ENCODE measurements at places on chromosomes 12 and 14.

DNA sequence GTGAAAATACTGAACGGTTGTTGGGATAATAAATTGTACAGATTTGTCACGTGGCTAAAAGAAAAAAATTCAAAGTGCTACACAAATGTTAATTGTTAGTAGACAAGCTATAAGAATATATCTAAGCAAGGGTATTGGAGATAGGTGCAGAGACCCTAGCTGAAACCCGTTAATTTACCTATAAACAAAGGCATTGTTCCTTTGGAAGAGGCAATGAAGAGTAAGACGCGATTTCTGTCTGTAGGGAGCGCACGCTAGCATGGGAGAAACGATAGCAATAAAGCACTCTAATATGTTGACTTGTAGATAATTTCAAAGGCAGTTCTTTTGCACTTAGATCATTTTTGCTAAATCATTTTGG is 565 bp downstream of the CCDC77 start:
- no peak for DNase-seq

- DNase-seq: no peak
Observed at GRCh38 chr14:38737686-38738407, 365.2 kb downstream of the SEC23A start.

- DNase-seq: peak; percentile 15
Observed at GRCh38 chr14:53539489-53540126, 386.5 kb upstream of the DDHD1 start.

DNA sequence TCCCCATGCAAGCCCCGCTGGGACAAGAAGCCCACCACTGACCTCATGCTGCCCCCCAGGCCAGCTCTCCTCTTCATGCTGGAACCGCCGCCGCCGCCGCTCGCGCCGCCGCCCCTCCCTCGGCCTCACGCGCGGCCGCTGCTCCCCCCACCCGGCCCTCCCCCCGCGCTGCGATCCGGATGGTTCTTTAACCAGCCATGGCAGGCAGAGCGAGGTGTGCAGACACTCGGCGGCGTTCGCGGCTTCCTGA is at the start of gene DCAF5:
Gene DCAF5, minus strand, starts transcription at position 218 of the 250 bp plus-strand sequence. Its CDS starts 141 bp downstream, at position 77.
- no peak for DNase-seq

- DNase-seq: no peak
Observed at GRCh38 chr12:7934091-7934888, 1.7 kb downstream of the SLC2A3 start.

GRCh38 chr14:67269298-67270060 is 28.2 kb downstream of the PALS1 start:
- no peak for DNase-seq

GRCh38 chr14:106442857-106443256 is 916.5 kb downstream of the TMEM121 start:
- no peak for DNase-seq

DNA sequence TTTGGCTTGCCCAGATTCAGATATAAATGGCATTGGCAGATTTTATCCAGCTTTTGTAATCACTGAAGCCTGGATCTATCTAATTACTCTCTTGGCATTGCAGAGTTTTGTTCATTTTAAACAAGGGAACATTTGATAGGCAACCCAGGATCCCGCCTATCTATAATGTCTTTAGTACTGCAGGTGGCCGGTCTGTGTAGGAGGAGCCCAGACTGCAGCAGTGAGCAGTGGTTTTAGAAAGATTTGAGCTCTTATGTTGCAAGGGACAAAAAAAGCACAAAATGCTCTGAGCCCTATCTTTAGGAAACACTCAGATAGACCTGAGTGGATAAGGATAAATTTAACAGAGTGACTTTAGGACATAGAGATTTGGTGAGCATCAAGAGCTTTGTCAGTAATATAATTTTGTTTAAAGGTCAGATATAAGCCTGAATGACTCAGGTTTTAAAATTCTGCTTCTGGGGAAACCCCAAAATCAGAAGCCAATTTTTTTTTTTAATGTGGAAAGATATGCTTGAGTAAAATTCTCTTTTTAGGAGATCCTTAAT is 165.5 kb downstream of the SLC5A8 start:
- no peak for DNase-seq

DNA sequence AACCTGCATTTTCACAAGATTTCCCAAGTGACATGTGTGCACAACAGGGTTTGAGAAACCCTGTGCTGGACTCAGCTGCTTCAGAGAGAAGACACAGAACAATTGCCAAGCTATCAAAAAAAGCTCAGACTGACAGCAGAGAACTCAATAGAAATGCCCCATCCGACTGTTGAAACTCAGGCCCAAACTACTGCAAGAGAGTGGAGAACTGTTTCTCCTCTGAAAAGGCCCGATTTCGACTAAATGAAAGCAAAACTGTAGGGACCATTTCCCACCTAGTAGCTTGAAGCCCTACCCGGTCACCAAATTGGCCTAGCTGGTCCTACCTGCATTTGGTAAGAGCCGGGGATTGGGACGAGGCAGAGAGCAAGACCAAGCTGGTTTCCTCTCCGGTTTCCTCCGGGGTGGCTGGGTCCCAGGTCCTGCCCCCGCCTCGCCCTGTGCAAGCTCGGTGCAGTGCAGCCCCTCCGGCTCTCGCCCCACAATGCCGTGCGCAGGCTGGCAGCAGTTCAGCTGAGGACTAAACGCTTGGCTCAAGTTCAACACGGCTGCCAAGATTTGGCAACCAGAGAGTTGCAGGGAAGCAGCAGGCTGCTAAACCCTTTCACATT is 1180.6 kb downstream of the VRK1 start:
- DNase-seq: no peak

DNA sequence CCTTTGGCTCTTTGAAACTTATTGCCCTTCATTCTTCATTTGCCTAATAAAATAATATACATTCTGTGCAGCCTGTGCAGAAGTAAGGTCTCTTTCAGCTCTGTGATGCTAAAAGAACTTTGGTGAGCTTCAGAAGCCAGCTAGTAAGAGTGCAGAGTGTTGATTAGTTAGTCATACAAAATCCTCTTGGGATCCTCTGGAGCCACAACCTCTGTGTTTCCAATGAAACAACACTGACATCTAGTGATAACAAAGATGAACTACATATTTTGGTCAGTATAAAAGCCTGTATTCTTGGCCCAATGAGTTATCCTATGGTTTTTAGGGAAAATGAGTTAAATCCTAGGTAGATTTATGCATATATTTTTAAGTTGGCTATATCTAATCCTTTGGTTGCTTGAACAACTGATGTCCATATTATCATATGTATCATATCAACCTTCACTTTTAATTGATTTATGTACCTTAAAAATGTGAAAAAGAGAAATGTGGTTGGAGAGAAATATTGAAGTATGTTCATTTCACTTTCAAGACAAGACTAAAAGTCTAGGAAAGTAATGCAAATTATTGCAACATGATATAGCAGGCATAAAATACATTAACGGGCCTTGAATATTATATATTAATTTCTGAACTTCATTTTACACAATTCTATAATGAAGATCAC is 158.4 kb downstream of the KLHL28 start:
- peak; percentile 7 for DNase-seq

GRCh38 chr12:64480148-64480547 is 28.2 kb downstream of the TBK1 start:
- DNase-seq: no peak

GRCh38 chr14:105483300-105484068 is 3.2 kb upstream of the CRIP1 start:
- DNase-seq: no peak

DNA sequence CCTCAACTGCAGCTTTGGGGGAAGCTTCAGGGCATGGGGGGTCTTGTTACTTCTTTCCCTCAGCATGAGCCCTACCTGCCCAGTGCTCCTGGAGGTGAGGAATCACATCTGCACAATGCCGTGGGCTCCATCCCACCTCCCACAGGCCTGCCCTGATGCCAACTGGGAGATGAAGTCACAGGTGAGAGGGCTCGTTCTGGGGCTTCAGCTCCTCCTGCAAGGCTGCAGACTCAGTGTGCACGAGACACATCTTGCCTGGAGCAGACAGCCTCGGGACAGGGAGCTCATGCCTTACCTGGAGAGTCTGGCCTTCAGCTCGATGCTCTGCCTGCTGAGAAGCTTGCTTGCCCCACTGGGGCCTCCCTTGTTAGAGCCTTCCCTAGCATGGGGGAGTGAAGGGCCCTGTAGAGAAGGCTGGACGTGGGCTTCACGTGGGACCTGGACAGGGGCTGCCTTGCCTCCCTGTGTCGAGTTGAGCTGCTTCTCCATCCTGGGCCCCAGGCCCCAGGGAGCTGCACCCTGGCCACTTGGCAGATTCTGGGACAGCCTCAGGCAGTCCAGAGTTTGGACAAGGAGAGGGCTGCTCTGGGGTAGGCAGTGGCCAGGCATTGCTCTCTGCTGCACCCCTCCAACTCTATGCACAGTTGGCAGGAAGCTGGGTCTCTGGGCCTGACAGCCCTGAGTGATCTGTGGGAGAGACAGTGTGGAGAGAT is 171.4 kb downstream of the KIF26A start:
- DNase-seq: no peak

- no peak for DNase-seq
Observed at GRCh38 chr12:3186546-3187215, 109.5 kb downstream of the TSPAN9 start.

GRCh38 chr14:35384455-35385041 is 20.0 kb downstream of the NFKBIA start:
- DNase-seq: no peak

GRCh38 chr14:103770902-103771301 is 55.3 kb downstream of the ZFYVE21 start:
- DNase-seq: no peak

- DNase-seq: peak; percentile 49
Observed at GRCh38 chr12:96061864-96062453, 26.6 kb upstream of the LTA4H start.

DNA sequence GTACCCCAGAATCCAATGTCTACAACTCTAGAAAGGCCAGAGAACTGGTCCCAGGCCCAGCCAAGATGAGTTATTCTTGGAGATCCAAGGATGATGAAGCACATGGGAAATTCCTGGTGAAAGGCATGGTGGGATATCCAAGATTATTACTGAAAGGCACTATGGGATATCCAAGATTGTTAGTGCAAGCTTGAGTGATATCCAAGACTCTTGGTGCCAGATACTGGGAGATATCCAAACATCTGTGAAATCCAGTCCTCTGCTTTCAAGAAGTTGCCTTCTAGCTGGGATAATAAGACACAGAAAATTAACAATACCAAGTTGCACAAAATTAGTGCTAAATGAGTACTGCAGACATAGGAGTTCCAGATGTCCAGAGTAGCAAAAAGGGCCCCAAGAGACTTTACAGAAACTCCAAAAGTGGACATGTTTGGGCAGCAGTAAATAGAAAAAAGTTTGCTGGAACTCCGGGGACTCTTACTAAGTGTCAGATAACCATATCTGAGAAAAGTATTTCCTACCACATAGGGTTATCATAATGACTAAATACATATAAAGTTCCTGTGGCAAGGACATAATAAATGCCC is 34.6 kb downstream of the PHLDA1 start:
- no peak for DNase-seq

GRCh38 chr12:749751-750270 is 2.6 kb upstream of the WNK1 start:
- no peak for DNase-seq

DNA sequence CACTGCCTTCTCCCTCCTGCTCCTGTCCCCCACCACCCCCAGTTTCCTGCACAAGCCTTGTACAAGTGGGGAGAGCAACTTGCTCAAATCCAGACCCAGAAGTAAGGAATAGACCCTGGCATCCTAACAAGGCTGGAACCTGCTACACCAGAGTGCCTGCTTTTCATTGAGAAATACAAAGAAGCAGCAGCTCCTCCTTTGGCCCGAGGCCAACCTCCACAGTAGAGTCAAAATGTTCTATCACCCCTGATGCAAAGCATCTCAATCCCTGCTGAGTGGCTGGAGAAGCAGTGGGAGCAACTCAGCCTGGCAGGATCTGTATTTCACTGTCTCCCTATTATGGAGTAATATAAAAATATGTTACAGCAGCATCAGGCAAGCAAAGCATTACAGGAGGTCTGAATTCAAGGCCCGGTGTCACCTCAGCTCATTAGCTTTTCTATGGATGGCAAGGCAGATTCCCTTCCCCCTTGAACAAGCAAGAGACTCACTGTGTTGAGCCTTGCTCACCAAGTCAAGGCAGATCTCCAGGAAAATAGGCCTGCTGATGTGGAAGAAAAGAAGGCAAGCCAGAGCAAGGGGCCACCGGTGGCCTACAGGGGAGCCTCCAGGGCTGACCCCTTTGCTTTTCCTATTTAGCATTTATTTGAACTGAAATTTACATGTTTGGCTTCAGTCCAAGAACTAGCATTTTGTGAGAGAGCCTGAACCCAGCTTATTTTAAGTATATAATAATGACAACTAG is 186.3 kb upstream of the EGLN3 start:
- DNase-seq: no peak

DNA sequence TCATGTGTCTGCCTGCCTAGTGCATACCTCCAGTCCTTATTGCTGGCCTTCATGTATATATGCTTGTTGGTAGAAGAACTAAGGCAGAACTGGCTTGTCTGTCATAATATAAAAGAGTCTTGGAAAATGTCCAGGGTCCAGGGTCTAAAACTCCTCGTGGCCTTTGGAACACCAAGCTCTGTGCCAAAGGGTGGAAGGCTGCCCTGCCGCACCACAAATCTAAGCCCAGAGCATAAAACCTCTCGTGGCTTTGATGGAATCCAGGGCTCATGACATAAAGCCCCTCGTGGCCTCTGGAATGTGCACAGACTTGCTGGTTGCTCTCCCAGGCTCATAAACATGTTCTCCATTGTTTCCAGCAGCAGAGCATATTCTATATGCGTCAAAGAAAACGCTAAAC is 107.9 kb downstream of the BBS10 start:
- no peak for DNase-seq

DNA sequence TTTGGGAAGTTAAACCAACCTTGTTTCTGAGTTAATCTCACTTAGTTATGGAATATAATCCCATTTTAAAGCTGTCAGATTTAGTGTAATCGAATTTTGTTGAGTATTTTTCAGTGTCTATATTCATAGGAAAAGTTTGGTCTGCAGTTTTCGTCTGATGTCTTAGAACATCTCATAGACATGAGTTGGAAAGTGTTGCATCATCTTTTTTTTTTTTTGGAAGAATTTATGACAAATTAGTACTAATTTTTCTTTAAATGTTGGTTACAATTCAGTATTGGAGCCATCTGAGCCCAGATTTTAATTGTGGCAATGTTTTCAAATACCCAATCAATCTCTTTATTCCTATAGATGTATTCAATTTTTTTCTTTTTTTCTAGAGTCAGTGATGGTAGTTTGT is 27.9 kb downstream of the C12orf50 start:
- no peak for DNase-seq

DNA sequence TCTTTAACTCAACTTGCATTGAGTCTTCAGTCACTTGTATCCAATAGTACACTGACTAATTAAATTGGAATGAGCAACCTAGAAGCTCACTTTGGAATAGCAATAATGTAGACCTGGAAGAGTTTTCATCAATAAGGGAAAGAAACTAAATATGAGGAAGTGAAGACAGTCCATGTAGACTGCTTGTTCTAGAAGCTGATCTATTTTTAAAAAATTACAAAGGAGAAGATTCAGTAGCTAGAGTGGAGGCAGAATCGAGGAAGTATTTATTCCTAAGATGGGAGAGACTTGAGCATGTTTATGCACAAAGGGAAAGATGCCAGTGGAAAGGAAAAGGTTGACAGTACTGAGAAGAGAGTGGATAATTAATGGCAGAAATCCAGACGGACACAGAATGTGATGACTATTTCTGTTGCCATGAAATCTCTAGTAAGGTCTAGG is 156.3 kb upstream of the PDE3A start:
- no peak for DNase-seq

- no peak for DNase-seq
Observed at GRCh38 chr12:67482751-67483661, 165.5 kb upstream of the DYRK2 start.

- DNase-seq: no peak
Observed at GRCh38 chr12:58416236-58416635, 474.9 kb downstream of the ATP23 start.

GRCh38 chr12:11765421-11765816 is 115.9 kb downstream of the ETV6 start:
- DNase-seq: no peak

Data from DMS 273 treated with DMSO at 0.1 percent for 48 hours (cell line).